ENCODE measurements at places on chromosomes 16 and 17.

GRCh38 chr16:8403978-8404749, 186.1 kb downstream of the TMEM114 start:
- DNase-seq, result no peak

GRCh38 chr17:45006927-45007461, 38.9 kb upstream of the C1QL1 start:
- DNase-seq, result no peak

- DNase-seq, result no peak
These were observed 24.2 kb downstream of the STAT5A start for GRCh38 chr17:42312285-42313130.

DNA sequence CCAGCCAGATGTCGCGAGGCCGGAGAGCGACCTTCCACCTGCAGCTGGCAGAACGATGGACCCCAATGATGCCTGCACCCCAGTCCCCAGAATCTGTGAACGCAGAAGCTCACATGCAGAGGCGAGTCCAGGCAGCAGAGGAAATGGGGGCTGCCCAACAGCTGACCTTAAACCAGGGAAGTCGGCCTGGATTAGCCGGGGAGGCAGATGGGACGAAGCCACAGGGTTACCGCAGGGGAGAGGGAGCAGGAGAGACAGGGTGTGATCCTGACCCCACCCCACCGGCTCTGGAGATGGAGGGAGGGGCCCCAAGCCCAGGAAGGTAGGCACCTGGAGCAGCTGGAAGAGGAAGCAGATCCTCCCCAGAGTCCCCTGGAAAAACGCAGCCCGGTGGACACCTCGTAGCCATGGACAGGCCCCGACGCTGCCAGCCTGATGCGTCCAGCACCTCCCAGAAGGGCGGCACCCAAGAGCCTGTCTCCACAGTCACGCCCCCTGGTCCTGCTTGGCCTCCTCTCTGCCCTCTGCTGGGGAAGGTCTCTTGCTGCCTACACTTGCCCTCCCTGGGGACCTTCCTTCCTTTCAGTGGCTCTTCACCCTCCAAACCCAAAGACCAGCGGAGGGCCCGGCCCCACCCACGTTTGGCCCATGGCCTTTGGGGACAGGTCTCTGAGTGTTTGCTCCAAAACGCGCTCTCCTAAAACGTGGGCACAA, 37.3 kb downstream of the PIEZO1 start:
- no peak for DNase-seq

- DNase-seq, result no peak
These were observed 64.2 kb downstream of the FOXK2 start for GRCh38 chr17:82583720-82584234.

All from epithelial cell of proximal tubule (primary cell).